ENCODE measurements at places on chromosomes 1 and 21. TPM values are rescaled to one million over a fixed set of nuclear protein-coding genes. Genes with fewer than 3 reads are reported as not detected.

DNA sequence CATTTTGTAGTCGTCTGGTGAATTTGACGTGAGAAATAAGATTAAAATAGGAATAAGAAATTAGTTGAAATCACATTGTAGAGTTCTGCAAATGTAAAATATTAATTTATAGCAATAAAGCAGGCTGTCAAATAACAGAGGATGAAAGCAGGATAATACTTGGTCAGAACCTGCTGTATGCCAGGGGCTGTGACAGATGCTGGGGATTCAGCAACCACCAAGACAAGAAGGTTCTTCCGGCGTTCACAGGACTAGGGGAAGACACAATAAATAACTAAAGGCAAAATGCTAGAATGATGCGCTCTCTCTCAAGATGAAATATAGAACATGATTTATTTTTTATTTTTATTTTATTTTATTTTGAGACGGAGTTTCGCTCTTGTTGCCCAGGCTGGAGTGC, 6.8 kb upstream of the PARK7 start:
- DNase-seq = no peak

GRCh38 chr21:42061195-42061985, 9.7 kb upstream of the UMODL1 start:
- no peak for DNase-seq

- DNase-seq = no peak
Measured at GRCh38 chr1:232340446-232340845, 289.5 kb downstream of the SIPA1L2 start.

GRCh38 chr1:24679725-24680124, 36.6 kb downstream of the SRRM1 start:
- no peak for DNase-seq

The CAMK2N1 gene
- 52.4 TPM for polyA plus RNA-seq

All from right lung (tissue), 10 donors.